G401 (cell line): ENCODE measurements at places on chromosomes 16 and 17.

DNA sequence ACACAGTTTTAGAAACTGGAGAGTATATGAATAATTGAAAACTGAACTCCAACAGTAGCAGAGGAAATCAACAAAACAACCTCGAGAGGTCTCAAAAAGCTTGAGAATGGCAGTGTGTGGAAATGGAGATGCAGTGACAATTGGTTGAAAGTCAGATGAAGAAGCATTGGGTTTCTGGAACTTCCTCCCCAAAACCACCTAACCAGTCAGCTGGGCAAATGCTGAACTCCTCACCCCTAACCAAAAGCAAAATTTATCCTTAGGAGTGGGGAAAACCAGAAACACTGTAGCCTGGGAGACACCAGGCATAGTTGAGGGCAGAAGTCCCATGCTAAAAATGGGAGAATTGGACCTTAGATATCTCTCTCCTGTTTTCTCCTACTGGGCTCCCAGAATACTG, 109.9 kb downstream of the TANC2 start:
- no peak for DNase-seq

GRCh38 chr16:31876951-31877828, 3.6 kb downstream of the ZNF267 start:
- no peak for DNase-seq

DNA sequence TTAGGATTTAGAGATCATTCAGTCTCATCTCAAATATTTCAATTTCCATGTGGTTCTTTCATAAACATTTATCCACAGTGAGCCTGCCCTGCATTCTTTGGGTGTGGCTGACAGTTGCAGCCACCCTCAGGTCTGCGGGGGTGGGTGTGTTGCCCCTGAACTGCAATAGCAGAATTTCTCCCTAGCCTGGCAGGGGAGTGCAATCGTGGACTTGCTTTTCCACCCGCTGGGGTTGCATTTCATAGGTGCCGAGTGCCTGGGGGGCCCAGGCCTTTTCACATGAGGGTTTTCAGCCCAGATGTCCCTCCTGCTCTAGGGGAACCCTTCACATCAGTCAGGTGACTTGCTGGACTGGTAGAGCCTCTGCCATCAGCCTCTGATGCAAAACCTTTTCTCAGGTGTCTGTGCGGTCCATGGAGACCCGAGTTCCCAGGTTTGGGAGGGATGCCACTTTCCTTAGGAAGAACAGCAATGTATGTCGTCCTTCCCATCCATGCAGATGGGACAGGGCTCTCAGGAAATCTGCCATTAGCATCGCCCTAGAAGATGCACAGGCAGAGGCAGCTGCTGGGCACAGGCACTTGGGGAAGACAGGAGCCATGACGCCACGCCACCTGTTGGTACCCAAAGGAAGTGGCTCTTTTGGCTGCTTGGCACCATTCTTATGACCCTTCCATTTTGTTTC, 2.4 kb upstream of the USP36 start:
- no peak for DNase-seq

DNA sequence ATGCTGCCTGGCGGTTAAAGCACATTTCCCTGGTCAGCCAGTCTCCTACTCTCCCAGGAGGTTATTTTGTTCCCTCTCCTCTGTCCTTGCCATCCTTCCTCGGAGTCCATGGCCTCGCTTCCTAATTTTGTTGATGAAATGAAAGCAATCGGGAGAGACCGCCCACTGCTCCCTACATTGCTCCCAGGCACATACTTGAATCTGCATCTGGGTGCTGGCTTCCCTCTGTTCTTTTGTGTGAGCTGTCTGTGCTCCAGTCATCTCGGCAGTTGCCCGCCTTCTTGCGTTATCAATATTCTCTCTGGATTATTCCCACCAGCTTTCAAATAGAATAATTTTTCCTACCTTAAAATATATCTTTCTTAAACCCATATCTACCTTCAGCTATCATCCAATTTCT, 11.1 kb downstream of the KRT23 start:
- no peak for DNase-seq

- no peak for DNase-seq
Observed at GRCh38 chr17:1693339-1693738, 8.7 kb upstream of the PRPF8 start.

GRCh38 chr16:2956579-2956956, 7.5 kb upstream of the KREMEN2 start:
- no peak for DNase-seq

DNA sequence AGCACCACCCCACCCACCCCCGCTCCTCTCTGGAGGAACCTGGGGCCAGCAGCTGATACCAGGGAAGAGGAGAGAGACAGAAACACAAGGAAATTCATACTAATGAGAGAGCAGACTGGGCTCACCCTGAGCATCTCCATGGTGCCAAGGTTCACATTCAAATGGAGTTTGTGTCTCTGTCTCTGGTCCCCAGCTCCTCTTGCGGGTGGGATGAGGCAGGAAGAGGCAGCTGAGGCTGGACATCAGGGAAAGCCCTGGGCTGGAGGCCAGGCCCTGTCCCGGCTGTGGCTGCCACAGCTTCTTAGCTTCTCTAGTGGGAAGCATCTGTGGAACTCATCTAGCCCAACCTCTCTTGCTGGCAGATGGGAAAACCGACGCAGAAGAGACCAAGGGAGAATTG, 121.5 kb downstream of the SDK2 start:
- no peak for DNase-seq

DNA sequence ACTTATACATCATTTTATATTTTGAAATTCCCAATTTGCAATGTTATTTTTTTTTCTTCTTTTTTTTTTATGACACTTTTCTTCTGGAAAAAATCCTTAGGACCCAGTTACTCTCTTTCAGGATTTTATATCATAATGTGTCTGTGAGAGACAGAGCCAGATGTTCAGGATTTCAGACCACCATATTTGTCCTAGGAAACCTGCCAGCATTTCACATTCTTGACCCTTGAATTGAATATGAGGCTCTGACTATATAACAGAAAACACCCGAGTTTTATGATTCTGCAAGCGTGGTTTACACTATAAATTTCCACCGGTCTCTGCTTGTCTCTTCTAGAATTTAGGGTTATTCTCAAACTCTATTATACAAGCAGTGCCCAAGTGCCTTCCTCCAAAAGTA, 621.0 kb downstream of the WWOX start:
- DNase-seq = no peak

DNA sequence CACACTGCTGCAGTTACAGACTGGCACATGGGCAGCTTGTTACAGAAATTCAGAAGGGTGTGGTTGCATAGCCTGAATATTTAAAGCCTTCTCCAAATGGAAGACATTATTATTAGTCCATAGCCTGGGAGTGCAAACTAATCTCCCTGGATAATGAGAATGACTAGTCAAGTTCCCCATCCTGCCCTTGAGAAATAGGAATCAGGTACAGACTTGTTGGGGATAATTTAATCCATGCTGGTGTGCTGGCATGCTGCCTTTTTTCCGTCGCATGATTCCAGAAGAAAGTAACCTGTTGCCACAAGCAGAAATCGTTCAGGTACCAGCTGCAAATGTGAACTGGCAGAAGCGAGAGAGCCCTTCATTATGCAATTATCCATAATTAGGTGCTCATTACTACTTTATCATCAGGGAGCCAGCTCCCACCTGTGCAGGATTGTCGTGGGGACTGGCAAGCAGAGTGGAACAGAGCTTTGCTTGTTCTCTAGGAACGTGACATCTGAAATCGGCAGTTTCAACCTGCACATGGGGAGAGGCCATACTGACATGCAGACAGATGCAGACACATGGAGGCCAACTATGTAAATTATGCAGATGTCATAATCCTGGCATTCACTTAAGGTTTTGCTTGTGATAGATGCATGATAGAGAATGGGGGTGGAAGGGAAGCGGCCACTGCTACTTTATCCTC, 419.4 kb downstream of the PMP22 start:
- DNase-seq = no peak

- DNase-seq = peak; percentile 71
Observed at GRCh38 chr17:19239544-19239943, 2.4 kb downstream of the EPN2 start.

GRCh38 chr16:29313559-29314048, 92.9 kb downstream of the NPIPB11 start:
- no peak for DNase-seq

- DNase-seq = no peak
Observed at GRCh38 chr16:27098366-27099049, 31.8 kb downstream of the C16orf82 start.

GRCh38 chr17:45326626-45327025, 9.8 kb upstream of the MAP3K14 start:
- no peak for DNase-seq

- DNase-seq = no peak
Observed at GRCh38 chr16:67537636-67538591, 9.3 kb downstream of the RIPOR1 start.

- DNase-seq = no peak
Observed at GRCh38 chr16:20242568-20243255, 84.6 kb downstream of the GP2 start.
